ENCODE measurements at places on chromosomes 1 and 21.

DNA sequence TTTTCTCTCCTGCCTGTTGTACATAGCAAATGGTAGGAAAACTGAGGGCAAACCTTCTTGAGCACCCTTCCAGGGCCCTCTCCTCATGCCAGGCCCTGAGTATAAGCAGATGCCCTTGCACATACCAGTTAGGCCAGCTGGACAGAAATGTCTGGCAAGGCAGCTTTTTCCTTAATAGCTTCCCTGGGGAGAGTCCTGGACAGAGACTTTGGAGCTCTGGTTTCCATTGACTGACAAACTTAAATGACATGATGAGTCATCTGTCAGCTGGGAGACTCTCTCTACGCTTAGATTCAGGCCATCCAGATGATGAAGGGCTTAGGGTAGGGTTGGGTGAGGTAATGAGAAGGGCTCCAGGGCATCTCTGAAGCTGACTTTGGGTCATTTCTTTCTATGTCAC is 317.5 kb downstream of the ASTN1 start:
- ATAC-seq: no peak

DNA sequence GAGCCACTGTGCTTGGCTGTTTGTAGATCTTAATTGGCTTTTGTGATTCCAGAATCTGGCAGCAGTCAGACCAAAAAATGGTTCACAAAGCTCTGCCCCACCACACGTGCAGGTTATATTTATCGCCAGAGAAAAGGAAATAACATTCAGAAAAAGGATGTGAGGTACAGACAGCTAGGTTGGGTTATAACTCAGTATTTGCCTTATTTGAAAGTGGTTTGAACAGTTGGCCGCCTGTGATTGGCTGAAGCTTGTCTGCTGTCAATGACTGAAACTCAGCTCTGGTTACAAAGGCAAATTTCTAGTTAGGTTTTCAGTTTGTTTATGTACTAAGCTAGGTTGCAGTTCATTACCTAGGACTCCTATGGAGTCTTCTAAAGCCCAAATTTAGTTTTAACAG is 9.6 kb downstream of the SH3BGR start:
- ATAC-seq: no peak

- ATAC-seq: no peak
Measured at GRCh38 chr1:224747578-224747977, 131.5 kb downstream of the CNIH3 start.

- ATAC-seq: no peak
Measured at GRCh38 chr1:241408170-241408569, 51.2 kb upstream of the RGS7 start.

DNA sequence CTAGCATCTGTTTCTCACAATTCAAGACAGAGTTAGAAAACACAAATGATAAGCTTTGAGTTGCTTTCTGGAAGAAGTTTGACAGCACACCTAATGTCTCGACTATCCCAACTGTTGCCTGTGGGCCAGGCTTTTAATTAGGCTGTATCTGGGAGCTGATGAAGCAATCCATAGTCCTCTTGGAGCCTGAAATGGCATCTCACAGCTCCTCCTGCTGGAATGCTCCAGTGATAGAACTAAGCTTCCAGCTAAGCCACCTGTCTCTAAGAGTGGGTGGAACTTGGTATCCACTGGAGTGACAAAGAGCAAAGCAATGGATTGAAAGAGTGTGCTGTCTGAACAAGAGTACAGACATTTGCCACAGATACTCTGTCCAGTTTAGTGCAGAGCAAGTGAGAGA is 605.3 kb upstream of the NR5A2 start:
- no peak for ATAC-seq

DNA sequence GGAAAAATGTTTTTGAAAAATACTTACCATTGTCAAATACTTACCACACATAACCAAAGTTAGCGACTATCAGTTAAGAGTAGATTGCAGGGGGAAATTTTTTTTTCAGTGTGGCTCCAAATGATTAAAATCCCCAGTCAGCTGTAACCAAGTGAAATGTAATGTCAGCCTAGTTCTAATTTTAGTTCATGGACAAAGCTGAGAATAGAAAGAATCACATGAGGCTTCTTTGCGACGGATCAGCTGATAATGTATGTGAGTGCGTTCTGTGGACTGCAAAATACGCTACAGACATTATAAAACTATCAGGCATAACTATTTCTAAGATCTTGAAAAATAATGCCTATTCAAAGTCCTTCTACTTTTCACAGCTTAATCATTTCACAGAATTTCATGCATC is at the start of gene LRRC39:
Gene LRRC39, minus strand, starts transcription at position 166 of the 400 bp plus-strand sequence. CDS start 9,740 bp downstream, outside the sequence.
- ATAC-seq: no peak

DNA sequence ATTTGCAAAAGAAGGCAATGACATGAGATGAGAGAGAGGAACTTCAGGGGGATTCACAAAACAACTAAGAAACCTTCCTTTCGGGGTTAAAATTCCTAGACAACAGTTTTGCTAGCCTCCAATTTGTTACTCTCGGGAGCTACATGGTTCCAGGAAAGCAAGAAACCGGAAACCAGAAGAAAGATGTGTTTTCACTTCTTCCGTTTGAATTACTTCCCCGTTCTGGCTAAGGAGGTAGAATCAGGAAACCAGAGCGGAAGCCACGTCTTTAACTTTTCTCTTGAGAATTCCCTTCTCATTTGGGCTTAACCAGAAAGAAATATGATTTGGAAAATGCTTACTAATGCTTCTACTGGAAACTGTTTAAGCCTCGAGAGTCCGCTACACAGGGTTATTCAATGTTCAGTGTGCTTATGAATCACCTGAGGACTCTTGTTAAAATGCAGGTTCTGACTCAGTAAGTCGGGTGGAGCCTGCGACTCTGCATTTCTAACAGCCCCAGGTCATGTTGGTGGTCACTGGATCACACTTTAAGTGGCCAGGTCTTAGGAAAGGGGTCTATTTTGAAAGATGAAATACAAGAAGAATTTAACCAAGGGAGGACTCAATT is 43.5 kb upstream of the MCOLN3 start:
- ATAC-seq: no peak

DNA sequence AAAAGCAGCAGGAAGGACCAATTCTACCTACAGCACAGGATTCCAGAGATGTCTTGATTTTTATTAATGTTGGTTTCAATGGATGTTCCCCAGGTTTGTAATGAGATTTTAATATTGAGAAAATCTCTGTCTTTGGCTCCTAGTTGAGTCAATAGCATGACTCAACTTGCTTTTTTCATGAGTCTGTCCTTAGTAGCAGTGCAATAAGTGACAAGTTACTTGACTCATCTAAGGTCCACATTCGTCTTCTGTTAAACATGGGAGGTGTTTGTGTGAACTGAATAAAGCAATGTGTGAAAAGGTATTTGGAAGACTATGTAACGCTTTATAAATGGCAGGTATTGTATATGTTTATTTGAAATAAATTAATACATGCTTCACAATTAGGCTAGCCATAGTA is 645.0 kb upstream of the PTBP2 start:
- ATAC-seq: no peak

GRCh38 chr1:66696771-66697170 is 55.5 kb upstream of the DYNLT5 start:
- no peak for ATAC-seq

- no peak for ATAC-seq
Measured at GRCh38 chr1:29209173-29209572, 21.6 kb downstream of the MECR start.

GRCh38 chr1:223076362-223076761 is 66.7 kb downstream of the TLR5 start:
- ATAC-seq: no peak

DNA sequence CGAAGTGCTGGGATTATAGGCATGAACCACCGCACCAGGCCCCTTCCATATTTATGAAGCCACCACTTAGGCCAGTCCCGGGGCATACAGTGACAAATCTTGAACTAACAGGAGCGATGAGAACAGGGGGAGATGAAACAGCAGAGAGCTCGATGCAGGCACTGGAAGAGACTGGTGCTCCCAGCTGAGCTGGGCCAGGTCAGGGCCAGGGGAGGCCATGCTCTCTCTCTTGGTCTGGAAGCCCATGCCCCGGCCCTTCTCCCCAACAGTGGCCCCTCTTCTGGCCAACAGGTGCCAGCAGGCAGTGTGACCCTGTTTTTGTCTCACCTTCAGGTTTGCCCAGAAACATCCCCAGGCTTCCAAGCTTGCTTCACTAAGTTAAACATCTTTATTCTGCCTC is 269.9 kb upstream of the C1orf174 start:
- ATAC-seq: no peak
